ENCODE measurements at places on chromosomes 3 and 15.

DNA sequence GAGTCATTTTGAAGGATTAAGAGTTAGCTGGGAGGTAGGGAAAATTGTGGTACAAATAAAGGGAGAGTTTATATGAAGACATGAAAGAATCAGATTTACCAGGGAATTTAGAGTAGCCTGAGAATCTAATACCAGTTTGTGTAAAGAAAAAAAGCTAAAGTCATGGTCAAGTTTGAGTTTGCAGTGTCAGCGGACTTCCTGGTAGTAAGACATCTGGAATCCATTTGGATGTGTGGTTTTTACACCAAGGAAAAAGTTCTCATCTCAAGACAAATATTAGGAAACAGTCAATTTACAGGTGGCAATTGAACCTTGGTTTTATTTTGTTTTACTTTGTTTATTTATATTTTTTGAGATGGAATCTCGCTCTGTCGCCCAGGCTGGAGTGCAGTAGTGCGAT is 1.5 kb upstream of the P2RY12 start:
- no peak for DNase-seq

DNA sequence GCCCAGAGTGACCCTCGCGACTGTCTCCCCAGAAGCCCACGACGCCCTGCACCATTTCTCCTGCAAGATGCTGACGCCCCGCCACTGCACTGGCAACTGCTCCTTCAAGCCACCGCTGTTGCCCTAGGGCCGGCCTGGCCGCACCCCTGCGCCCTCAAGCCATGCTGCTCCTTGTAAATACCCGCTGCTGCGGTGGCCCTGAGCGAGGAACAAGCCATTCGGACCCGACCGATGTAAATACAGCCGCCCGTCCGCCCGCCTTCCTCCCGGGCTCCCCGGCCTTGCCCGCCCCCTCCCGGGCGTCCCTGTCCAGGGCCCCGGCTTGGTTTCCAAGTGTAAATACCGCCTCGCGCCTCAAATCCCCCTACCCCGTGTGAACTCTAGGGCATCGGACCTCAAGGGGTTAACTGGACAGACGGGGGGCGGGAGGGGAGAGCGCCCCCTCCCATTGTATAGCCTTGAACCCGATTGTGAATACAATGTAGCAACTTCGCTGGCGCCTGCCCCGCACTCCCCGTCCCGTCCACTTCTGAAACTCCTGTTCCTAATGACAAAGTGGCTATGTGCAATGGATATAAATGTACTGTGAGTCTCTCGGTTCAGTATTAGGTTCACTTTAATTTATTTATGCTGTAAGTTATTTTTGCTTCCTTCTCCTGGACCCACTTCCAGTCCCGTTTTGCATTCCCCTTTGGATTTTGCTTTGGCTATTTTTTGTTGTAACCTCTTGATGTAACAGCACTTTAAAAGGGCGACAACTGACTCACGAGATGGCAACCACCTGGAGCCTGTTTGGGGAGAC is 5.9 kb downstream of the RNU6-1 start:
- no peak for DNase-seq

DNA sequence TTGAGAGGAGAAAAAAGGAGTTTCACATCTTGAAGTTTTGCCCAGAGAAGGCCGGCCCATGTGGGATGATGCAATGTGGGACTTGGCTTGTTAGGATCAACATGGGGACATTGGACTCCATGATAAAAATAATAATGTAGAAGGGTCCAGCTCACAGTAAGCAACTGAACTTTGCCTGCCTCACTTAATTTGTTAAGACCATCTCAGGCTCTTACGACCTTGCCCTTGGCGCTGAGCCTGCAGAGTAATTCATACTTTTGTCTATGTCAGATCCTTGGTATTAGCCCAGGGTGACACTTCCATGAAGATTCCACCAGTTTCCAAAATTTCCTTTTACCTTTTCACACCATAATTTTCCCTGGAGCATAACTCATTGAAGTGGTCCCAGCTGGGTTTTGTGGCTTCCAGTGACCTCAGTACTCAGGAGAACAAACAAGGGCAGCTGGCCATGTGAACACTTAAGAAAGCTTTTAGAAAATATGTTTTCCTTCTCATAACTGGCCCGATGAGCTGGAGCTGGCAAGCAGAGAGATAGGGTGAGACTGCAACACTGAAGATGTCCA is 315.4 kb upstream of the RASGRP1 start:
- no peak for DNase-seq

DNA sequence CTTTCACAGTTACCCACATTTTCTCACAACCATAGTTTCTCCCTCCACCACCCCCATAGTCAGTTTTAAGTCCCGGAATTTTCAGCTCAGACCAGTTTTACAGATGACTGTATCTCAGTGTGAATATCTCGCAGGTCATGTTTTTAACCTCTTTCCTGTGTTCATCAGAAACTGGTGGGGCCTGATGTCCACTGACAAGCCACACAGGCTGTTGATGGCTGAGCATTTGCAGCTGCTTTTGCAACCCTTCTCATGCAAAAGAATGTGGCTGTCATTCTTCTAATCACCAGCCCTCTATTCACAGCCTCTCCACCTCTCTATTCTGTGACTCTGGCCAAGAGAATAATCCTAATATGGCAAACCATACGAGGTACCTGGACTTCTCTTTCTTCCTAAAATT is 8.5 kb downstream of the GYG1 start:
- DNase-seq = no peak

- DNase-seq = peak; percentile 40
Observed at GRCh38 chr3:124928333-124929202, 6.0 kb downstream of the MUC13 start.

- DNase-seq = no peak
Observed at GRCh38 chr15:63264688-63265293, 12.6 kb upstream of the APH1B start.

GRCh38 chr15:98875309-98875708 is 132.3 kb downstream of the PGPEP1L start:
- DNase-seq = no peak

DNA sequence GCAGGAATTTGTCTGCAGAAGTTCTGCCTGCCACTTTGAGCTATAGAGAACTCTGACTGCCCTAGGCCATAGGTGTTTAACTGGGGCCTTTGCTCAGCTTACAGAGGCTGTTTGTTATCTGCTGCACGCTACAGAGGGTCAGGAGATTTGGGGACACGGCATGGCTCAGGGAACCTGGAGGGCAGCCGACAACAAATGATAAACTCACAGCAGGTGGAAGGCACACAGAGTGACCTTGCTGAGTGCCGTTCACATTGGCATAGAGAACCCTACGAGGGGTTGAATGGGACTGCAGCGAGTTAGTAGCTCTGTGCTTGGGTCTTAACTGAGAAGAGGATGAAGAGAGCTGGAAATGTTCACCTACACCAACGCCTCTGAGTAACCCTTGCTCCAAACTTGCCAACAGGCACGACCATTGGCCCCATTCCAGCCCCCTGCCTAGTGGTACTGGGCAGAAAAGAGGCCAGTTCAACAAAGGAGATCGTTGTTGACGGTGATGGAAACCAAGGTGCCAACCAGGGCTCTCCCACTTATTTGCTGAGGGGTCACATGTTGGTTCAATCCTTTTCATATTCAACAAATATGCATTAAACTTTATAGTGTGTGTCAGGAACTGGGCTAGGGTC is 301.1 kb downstream of the NTRK3 start:
- no peak for DNase-seq

- DNase-seq = no peak
Observed at GRCh38 chr15:67914028-67914427, 74.2 kb upstream of the RNU6-1 start.

GRCh38 chr3:135085652-135086436 is 290.8 kb downstream of the EPHB1 start:
- DNase-seq = no peak

DNA sequence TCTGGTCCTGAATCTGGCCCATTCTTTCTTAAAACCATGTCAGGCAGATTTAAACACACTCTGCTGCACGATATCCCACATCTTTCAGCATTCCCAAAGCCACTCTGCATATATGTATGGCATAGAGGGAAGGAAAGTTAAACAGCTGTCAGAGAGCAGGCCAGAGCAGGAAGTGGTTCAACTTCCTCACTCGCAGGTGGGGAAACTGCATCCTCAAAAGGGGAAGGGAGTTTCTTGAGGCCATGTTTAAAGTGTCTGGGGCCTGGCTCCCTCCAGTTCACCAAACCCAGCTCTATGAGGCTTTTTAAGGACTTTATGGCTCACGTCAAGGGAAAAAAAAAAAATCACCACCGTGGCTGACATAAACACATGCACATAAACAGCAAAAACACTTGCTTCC is 123.1 kb downstream of the OPA1 start:
- DNase-seq = no peak

DNA sequence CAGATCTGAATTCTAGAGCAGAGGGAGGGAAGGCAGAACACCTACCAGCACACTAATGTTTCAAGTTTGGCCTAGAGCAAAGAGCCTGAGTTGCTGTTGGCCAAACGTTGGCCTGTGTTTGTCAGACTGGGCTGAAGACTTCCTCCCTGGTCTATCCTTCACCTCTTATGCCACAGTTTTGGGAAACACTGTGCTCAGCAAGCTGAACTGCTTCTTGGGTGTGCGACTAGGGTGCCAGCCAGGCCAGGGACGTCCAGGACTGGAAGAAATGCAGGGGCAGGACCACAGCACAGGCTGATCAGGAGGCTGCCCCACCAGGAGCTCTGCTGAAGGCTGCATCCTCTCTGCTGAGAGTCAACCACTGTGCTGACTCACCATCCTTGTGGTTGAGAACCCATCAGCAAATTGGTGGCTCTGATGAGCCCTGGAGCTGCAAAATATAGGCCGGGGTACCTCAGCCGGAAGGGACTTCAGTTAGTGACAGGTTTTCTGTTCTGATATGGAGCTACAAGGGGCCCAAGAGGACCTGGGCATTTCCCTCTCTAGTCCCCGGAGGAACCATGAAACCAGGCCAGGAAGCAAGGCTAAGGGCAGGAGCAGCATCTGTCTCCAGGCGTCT is 131.6 kb upstream of the RASGRP1 start:
- DNase-seq = no peak

DNA sequence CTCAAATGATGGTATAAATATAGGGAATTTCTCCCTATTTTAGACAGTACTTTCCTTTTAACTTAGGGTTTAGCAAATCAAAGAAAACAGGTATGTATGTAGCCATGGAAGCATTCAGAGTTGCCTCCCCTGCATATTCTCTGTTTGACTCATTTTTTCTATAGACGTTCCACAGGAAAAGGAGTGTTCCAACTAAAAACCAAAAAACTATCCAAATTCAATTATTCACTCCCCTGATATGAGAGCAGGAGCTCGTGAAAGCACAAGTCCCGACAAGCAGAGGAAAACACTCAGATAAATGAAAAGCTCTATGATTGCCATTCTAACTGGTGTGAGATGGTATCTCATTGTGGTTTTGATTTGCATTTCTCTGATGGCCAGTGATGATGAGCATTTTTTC is 119.5 kb downstream of the FRMD5 start:
- DNase-seq = no peak

- DNase-seq = no peak
Observed at GRCh38 chr3:124774327-124774718, 44.1 kb downstream of the UMPS start.

DNA sequence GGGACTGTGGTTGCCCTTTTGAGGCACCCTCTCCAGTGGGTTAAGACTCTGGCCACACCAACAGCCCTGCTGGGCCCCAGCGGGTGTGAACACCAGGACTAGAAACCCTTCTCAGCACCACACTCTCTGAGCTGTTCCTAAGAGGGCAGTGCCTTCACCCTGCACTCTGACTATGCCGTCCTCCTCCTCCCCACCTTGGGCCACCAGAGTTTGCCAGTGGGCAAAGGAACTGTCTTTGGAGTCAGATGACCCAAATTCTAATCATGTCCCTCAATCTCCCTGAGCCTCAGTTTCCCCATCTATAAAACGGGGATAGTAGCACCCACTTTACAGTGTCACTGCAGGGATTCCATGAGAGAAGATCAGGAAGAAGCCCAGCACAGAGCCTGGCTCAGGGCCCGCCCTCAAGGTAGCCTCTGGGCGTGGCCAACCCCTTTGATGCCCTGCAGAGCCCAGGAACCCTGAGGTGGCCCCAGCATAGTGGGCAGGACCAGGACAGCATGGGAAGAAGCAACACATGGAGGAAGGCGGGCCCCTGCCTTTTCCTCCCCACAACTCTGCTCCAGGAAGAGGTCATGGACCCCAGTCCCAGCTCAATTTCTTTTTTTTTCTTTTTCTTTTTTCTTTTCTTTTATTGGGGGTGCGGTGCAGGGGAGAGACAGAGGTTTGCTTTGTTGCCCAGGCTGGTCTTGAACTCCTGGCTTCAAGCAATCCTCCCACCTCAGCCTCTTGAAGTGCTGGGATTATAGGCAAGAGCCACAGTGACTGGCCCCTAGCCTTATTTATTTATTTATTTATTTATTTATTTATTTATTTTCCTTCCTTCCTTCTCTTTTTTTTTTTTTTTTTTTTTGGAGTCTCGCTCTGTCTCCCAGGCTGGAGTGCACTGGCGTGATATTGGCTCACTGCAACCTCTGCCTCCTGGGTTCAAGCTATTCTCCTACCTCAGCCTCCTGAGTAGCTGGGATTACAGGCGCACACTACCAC is 115.7 kb upstream of the LINGO1 start:
- DNase-seq = no peak

DNA sequence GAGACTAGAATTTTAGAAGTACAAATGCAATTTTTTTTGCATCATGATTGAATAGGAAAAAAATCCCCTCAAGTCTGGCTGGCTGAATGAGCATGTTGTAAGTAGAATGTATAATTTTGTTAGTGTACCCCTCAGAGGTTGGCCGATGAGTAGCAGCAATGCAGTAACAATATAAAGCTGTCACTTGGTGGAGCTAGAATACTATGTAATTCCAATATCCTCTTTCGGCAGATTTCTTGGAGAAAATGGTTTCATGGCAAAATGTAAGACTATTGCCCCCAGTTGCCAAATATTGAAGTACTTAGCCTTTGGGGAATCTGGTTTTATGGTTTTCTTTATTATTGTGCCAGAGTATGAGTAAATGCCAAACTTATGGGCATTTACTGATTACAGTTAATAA is 39.8 kb upstream of the SGO1 start:
- no peak for DNase-seq

DNA sequence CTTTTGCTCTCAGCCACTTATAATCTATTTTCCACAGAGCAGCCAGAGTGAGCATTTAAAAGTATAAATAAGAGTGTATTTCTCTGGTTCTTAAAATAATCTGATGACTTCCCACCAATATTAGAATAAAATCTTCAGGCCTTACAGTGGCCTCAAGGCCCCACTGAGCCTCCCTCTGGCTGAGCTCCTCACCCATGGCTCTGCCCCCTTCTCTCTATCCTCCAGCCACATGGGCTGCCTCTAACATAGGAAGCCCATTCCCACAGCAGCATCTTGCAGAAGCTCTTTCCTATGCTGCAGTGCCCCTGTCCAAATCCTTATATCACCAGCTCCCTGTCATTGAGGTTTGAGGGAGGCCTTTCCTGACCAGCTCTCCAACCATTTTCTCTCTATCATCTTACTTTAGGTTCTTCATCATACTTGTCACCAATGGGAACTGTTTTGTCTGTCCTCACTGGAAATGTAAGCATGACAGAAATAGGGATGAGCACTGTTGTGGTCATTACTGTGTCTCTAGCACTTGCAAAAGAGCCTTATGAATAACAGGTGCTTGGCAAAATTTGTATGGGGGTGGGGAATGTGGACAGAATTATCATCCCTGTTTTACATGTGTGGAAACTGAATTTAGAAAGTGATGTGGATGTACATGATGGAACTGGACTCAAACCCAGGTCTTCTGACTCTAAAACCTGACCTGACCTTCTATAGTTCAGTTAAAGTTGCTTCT is 250.6 kb downstream of the NR1D2 start:
- DNase-seq = no peak
